WERI-Rb-1 (cell line): ENCODE measurements at places on chromosomes 12 and 14.

GRCh38 chr12:30357766-30358490, 337.7 kb downstream of the IPO8 start:
- DNase-seq, result no peak

GRCh38 chr14:102086972-102087761, at the start of gene HSP90AA1:
Gene HSP90AA1 (minus strand): TSS chr14:102087044. CDS start chr14:102086378, 666 bp downstream.
- DNase-seq, result peak; percentile 91

GRCh38 chr12:14394317-14395073, 29.0 kb downstream of the ATF7IP start:
- DNase-seq, result no peak

DNA sequence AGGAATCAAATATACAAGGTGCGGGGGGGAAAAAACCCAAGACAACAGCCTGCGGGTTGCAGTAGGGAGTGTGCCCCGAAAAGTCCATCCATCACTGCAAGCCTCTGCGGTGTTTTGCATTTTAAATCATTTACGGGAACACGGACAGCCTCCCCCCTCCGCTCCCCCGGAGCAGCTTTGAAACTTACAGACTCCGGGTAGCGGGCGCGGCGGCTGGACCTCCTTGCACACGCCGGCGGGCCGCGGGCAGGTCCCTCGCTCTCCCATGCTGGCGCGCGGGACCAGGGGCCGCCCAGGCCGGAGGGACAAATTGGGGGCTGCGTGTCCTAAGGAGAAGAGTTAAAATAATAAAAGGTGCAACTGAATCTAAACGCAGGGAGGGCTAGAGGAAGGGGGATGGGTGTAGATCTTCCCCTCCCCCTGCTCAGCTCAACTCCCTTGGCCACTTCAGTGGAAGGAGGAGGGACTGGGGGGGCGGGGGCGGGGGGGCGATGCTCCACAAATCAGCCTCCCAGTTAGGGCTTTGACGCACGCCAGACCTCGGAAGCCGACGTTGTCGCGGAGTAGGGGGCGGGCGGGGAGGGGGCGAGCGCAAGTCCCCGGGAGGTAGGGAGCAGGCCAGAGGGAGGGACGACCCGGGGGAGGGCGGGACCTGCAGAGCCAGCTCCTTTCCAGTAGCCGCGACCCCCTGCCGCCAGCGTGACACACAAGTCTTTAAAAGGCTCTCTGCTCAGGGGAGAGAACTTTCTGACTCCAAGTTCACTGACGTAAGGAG, at the start of gene KCNJ8:
Gene KCNJ8 (minus strand): TSS at position 349 of the 775 bp plus-strand sequence. CDS start 1,090 bp downstream, outside the sequence.
- peak; percentile 88 for DNase-seq

DNA sequence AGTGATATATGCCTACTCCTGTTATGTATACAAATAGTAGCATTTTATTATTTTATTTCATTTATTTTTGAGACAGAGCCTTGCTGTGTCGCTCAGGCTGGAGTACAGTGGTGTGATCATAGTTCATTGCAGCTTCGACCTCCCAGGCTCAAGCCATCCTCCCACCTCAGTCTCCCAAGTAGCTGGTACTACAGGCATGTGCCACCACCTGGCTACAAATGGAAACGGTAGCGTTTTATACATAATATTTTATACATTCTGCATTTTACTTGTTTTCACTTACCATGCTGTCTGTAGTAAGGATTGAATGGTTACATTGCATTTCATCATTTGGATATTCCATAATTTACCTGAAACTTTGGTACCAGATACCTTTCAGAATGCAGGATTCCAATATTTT, 14.1 kb downstream of the C1R start:
- no peak for DNase-seq

DNA sequence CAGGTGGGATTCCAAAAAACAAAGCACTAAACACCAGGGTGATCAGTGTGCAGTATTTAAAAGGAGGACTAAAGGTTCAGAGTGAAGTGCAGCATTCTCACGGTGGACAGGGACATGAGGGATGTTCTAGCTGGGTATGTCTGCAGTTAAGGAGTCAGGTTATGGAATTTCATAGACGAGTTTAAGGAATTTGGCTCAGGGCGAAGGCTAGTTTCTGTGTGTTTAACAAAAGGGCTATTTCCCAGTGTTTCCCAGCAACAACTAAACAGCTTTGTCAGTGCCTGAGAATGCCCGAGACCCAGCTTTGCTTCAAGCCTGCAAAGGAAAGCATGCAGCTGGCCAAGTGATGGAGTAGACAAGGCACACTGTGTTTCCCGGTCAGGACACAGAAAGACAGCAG, 7.0 kb downstream of the KRT1 start:
- no peak for DNase-seq

DNA sequence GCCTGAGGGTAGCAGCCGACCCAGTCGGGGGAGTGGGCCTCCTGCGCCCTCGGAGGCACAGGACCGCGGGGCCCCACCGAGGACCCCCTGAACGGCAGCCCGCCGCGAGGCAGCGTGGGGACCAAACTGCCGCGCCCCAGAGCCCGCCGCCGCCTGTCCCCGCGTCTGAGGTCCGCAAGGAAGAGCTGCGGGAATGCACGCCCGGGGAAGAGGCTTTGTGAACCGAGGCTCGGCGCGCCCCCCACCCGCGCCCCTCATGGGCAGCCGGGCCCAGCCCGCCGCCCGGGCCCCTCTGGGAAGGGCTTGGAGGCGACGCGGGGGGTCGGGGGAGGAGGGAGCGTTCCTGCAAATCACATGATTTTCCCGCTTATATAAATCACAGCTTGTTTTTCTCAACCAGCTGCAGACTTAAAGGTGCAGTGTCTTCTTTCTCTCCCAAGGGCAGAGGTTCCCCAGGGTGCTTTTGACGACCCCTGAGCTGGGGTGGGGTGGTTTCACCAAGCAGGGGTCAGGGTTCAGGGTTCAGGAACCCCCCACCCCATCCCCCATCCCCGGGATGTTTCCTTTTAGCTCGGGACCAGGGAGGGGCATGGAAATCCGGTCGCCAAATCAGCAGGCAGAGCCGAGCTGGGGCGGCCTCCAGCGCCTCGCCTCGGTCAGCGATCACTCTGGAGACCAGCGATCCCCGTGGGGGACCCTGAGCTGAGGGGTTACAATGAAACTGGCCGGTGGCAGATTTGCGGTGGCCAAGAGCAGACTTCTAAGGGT, 44.7 kb upstream of the ATP23 start:
- peak; percentile 78 for DNase-seq

- DNase-seq, result no peak
Measured at GRCh38 chr14:105531894-105532623, 5.7 kb downstream of the TMEM121 start.

- no peak for DNase-seq
Measured at GRCh38 chr12:15092826-15093225, 120.0 kb downstream of the PDE6H start.

- DNase-seq, result no peak
Measured at GRCh38 chr12:52216807-52217206, 16.2 kb upstream of the KRT7 start.

- DNase-seq, result no peak
Measured at GRCh38 chr12:28189784-28190320, 404 bp upstream of the CCDC91 start.

DNA sequence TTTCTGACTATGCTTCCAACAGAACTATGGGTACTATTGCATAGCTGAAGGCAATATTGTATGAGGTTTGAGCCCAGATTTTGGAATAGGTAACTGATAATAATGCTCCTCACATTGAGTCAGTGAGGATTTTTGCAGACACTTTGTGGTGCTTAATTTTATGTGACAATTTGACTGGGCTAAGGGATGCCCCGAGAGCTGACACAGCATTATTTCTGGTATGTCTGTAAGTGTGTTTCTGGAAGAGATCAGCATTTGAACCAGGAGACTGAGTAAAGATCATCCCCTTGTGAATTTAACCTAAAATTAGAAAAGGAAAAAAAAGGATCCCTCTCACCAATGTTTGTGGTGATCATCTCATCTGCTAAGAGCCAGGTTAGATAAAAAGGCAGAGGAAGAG, 404.9 kb downstream of the AEBP2 start:
- DNase-seq, result no peak

DNA sequence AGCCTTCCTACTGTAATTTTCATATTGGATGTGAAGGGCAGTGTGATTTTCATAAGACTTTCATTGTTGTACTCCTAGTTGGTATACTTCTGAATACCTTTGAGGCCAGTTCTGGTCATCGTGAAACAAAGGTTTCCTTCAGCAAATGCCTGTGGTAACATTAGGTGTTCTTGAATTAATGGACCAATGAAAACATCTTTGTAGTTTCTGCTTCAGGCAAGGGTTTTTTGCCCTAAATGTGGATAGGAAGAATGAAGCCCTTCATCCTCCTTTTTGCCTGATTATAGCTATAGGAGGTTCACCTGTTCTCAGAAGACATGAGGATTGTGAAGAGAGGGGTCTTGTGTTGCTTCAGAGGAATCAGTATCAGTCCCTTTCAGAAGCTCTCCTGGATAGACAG, 60.7 kb downstream of the PTPN11 start:
- DNase-seq, result no peak

- no peak for DNase-seq
Measured at GRCh38 chr14:96690713-96691383, 106.3 kb upstream of the VRK1 start.

DNA sequence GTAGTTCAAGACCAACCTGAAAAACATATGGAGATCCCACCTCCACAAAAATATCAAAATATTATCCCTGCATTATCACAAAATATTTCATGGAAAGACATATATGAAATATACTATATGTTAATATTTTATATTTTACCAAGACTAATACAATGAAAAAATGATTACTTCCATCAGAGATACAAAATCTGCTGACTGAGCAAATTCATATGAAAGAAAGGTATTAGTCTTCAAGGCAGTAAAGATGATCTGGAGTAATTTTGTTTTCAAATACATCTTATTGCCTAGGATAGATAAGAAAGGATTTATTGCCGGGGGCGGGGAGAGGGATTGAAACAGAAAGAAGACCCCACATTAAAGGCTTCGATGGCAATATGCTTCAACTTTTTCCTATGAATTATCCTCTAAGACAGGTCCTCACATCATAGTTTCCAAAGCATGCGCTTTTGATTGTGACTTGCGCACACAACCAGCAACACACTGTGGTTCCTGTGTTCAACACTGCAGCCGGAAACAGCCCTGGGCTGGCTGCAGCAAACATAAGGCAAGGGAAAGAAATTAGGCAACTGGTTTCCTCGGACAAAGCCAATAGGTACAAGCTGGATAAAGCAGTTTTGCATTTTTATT, 83.2 kb downstream of the SPPL3 start:
- DNase-seq, result no peak

DNA sequence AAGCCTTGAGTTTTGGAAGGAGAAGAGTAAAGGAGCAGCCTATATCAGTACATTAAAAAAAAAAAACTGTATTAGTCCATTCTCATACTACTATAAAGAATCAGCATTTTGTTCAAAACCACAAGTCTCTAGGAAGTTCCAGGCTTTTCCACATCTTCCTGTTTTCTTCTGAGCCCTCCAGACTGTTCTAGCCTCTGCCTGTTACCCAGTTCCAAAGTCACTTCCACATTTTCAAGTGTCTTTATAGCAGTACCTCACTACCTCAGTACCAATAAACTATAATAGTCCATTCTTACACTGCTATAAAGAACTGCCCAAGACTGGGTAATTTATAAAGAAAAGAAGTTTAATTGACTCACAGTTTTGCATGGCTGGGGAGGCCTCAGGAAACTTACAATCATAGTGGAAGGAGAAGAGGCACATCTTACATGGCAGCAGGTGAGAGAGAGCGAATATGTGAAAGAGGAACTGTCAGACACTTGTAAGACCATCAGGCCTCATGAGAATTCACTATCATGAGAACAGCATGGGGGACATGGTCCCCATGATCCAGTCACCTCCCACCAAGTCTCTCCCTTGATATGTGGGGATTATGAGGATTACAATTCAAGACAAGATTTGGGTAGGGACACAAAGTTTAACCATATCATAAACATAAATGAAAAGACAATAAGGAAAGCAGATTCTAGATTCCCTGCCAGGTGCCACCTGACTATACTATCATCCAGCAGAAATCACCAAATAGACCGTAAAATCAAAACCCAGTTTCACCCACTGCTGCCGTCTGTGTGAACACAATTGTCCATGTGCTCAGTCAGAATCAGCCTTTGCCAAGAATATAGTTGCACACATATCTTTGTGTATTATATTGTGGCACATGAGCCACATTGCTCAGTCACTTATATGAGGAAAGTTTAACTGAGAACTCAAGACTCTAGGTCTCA, 27.8 kb downstream of the TOGARAM1 start:
- no peak for DNase-seq

DNA sequence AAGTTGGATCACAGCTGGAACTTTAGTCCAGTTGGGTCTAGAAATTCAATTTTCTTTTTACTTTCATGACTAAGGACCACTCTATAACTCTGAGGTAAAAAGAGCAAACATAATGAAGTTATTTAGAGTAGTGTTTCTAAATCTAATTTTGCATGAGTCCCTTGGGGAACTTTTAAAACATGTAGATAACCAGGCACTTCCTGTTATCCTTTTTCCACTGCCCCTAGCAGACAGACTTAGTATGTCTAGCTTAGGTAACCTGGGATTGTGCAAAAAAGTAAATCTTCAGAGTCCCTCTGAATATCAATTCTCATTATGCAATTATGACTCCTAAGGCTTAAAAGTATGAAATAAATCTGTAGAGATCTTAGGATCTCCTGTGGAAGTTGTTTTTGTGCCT, 371.2 kb downstream of the DIO2 start:
- no peak for DNase-seq

GRCh38 chr14:70697701-70698100, 56.0 kb downstream of the TTC9 start:
- no peak for DNase-seq

DNA sequence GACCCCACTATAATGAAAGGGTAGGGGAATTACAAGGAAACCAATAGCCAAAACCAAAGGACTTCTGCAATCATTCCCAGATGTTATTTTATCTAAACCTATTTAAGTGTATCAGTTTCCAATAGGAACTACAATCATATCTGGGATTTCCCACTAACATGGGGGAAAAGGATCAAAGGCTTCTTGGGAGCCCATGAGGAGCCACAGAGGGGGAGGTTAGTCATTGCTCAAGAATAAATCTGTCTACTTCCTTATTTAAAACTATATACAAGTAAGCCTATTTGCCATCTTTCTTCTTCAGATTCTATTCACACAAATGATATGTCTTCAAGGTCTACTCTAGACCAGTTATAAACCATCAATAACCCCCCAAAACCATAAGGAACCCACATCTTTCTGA, 33.1 kb downstream of the FGD6 start:
- no peak for DNase-seq

- no peak for DNase-seq
Measured at GRCh38 chr12:76964784-76965571, 86.2 kb upstream of the CSRP2 start.
